ENCODE measurements at places on chromosomes 2 and 18.

GRCh38 chr2:26000561-26001082, 18.3 kb upstream of the KIF3C start:
- DNase-seq = no peak

DNA sequence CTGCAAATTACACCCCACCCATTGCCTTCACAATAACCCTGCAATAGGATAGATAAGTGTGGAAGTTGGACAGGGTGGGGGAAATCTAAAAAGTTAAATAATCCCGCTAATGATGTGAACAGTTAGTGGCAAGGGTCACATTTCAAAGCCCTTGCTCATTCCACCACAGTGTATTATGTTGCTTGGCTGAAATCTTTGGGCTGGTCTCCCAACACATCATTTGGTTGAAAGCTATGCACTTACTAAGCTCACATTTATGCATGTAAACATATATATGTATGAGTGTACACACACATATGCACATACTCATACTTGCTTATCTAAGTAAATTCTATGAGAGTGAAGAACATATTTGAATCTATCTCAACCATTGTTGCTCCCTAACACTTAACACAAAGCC, 197.8 kb downstream of the RDH14 start:
- no peak for DNase-seq

DNA sequence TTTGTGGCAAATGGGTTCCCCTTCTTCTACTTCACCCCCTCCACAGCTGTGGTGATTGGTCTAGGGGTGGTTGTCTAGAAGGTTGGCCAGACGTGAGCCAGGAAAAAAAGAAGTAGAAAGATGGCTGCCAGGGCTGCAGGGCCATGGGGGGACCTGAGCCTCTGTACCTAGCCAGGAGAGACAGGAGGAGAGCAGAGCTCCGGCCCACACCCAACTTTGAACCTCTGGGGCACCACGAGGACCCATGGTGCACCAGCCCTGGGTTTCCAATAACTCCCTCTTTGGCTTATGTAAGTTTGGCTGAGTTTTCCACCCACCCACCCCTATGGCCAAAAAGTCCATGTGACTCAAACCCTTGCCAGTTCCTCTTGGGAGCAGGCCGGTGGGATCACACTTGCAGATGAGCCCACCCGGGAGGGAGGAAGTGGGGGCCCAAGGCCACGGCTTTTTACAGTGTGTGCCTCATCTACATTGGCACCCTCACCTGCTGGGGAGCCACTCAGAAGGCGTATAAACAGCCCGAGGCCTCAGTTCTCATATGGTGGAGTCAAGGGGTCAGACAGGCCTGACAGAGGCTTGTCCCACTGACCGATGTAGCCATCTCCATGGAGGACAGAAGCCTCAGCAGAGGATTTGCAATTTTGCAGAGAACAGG, 293.1 kb upstream of the HDAC4 start:
- DNase-seq = no peak

- DNase-seq = no peak
Measured at GRCh38 chr18:72652990-72653593, 109.0 kb upstream of the CBLN2 start.

- no peak for DNase-seq
Measured at GRCh38 chr2:246489-247144, 17.2 kb downstream of the SH3YL1 start.

GRCh38 chr2:241796610-241797138, 12.3 kb upstream of the NEU4 start:
- DNase-seq = no peak

DNA sequence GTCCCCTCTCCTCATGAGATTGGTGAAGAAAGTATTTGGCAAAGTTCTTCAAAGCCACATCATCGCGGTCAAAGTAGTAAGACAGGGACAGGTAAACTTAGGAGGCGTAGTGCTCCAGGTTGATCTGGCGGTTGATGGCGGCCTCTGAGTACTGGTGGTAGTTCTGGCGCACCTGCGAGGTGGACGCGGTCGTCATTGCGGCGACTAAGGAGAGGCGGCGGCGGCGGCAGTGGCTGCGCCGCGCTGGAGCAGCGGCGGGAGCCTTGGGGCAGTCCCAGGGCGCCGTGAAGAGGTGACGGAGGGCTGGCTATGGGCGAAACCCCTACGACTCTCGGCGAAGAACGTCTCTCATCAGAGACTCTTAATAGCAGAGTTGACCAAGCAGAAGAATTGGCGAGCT, 107.2 kb upstream of the UBE2E3 start:
- DNase-seq = no peak
